ENCODE measurements at places on chromosomes 4 and X.

- no peak for DNase-seq
Measured at GRCh38 chr4:102575369-102576129, 74.4 kb downstream of the NFKB1 start.

GRCh38 chr4:36330796-36331195 is 49.4 kb downstream of the DTHD1 start:
- DNase-seq, result no peak

DNA sequence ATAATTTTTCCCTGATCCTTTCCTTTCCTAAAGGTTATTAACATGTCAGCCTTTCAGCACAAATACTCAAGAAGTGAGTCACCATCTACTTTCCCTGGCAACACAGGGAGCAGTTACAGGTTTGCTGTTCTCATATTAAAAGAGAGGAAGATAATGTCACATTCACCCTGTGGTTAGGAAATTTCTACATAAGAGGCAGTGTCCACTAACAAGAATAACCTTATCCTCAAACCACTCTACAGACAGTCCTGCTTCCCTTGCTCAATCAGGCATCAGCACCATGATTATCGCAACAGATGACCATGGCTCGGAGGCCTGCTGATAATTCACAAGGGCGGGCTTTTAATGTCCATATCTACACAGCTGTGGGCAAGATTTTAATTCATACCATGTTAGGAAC is 30.9 kb downstream of the RNF150 start:
- DNase-seq, result no peak

- DNase-seq, result peak; percentile 50
Measured at GRCh38 chr4:89137695-89138094, 26.4 kb downstream of the TIGD2 start.

DNA sequence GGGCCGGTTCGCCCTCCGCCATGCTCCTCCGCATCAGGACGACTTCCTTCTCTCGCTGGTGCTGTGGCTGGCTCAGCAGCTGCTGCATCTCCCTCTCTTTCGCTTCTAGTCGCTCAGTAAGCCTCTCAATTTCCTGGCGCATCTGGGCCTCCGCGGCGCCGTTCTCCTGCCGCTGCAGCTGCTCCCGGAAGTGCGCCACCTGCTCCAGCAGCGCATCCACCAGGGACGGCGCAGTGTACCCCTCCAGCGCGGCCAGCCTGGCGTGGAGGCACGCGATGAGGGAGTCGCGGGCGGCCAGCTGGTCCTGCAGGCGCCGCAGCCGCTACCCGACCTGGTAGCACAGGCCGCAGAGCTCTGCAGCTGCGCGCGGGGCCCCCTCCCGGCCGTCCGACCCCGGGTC is 97.4 kb upstream of the MED14 start:
- DNase-seq, result no peak

- peak; percentile 61 for DNase-seq
Measured at GRCh38 chrX:3345281-3346191, 916 bp downstream of the MXRA5 start.

DNA sequence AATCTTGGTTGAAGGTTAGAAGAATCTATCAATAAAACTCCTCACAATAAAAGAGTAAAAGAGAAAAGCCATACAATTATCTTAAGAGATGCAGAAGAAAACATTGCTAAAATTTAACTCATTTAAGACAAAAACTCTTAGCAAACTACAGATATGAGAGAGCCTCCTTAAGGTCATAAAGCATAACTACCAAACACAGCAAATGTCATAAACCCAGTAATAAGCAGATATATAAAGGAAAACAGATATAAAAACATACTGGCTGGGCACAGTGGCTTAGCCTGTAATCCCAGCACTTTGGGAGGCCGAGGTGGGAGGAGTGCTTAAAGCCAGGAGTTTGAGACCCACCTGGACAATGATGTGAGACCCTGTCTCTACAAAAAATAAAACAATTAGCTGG is 165.3 kb downstream of the FAM13A start:
- no peak for DNase-seq

DNA sequence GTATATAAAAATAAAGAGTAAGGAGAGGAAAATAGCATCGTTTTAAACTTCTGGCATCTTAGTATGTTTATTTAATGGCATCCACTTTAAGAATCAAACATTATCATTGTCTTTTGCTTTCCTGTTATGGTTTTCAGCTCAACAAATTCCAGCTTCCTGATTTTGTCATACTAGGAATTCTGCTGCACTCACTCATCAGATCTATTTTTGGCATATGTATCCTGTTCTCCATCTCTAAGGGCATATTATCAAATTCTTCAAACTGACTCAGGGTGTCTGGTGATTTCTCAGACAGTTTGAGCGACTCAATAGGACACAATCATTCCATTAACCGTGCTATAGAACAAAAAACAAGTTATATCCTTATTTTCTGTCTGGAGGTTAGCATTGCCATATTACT is 248.5 kb upstream of the DIAPH2 start:
- DNase-seq, result no peak

- no peak for DNase-seq
Measured at GRCh38 chrX:129653181-129653970, 1.4 kb downstream of the APLN start.

DNA sequence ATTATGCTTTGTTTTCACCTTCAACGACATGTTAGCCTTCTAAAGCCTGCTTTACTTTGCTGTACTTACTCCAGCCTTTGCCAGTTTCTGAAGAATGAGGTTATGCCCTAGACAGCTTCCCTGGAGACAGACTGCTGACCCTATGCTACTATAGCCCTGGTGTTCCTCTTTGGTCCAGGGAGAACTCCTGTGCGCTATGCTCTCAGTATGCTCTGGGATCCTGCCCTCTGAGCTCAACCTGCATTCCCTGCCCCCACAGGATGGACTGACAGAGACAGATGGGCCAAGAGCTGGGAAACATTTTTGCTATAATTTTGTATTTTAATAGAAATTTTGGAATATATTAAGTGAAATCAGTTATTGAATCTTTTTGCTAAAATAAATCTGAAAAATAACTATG is 425.9 kb downstream of the TMA16 start:
- no peak for DNase-seq

- DNase-seq, result no peak
Measured at GRCh38 chr4:69849969-69850368, 10.0 kb downstream of the SULT1E1 start.

GRCh38 chr4:55036405-55036804 is 89.0 kb downstream of the KDR start:
- no peak for DNase-seq

DNA sequence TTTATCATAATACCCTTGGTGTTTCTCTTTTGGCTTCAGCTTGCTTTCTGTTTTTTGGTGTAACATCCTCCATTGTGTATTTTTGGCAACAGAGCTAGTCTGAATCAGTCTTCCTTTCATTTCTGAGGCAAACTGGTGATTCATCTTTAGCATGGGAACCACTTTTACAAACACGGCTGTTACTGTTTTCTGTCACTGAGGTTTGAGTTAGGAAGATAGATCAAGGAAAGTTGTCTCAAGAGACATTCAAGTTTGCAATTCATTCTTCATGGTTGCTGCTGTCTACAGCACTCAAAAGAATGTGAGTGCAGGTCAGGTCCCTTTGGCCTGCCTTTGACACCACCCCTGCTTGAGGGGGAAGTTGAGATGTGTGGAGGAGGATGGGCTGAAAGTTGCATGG is 36.3 kb downstream of the IL21 start:
- DNase-seq, result no peak

Measured in WTC11 (cell line).